ENCODE measurements at places on chromosomes 2 and 18. TPM values are rescaled to one million over a fixed set of nuclear protein-coding genes. Genes with fewer than 3 reads are reported as not detected.

The PTPRN gene
- total RNA-seq, result not detected

DNA sequence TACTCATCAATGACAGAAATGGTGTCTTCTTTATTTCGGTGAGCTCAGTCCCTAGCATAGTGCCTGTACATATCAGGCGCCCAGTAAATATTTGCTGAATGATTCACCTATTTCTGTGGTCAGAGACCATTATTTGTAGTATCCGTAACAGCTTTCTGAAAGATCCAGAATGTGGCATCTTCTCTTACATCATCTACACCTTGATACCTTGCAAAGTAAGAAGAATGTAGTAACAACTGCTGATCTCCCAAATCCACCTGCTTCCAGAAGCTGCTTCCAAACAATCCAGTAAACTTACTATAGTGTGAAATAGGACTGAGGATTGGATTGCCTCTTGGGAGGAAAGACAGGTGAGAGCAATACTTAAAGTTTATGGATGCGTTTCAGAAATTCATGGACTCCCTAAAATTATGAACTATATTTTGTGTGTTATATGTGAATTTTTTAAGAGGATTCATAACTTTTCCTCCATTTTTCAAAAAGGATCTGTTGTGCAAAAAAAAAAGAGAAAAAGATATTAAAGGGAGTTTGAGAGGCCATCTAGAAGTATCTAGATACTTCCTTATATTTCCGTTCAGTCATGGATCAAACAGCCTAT, 945 bp upstream of the ASXL2 start:
- DNase-seq, result peak; percentile 5

GRCh38 chr18:70582981-70583380, 294.1 kb downstream of the SOCS6 start:
- no peak for DNase-seq

DNA sequence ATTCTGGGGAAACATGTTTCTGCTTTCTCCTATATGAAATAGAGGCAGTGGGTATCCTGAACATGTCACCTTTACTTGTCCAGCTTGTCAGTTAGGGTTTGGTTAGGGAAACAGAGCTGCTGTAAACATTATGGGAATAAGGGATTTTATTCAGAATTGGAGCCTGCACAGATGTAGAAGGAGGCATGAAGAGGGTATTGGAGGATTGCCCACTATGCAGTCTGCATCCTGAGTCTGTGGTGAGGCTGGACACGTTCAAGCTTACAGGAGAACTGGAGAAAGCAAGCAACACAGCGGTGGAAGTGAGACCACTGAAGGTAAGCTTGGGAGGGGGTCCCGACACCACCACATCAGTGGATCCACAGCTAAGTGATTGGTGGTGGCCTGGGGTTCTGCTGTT, 443.0 kb upstream of the TNP1 start:
- no peak for DNase-seq

GRCh38 chr18:9283791-9284190, 50.8 kb upstream of the TWSG1 start:
- no peak for DNase-seq

The PMAIP1 gene
- total RNA-seq, result 13.5 TPM

The LAPTM4A gene
- total RNA-seq, result 154 TPM

The SCN9A gene
- total RNA-seq, result 1.8 TPM

The MAP2 gene
- 61.2 TPM for total RNA-seq

- DNase-seq, result no peak
These were observed 5.8 kb downstream of the MYCN start for GRCh38 chr2:15945909-15946705.

The TUBB8B gene
- 1.1 TPM for total RNA-seq

DNA sequence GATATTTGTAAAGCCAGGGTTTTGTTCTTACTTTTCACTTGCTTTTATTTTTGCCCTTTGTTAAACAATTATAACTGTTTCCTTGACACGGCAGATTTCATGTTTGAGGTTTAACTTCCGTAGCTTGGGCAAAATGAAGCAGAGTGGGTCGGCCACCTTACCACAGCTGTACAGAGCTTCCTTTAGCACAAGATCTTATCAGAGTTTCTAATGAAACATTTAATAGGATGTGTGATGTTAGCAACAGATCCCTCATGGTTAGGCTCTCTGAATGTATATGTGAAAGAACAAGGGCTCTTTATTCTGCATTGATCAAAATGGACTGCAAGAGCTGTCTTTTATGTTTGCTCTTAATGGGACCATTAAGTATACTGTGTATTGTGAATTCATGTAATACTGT, 22.3 kb downstream of the RNF125 start:
- peak; percentile 6 for DNase-seq

DNA sequence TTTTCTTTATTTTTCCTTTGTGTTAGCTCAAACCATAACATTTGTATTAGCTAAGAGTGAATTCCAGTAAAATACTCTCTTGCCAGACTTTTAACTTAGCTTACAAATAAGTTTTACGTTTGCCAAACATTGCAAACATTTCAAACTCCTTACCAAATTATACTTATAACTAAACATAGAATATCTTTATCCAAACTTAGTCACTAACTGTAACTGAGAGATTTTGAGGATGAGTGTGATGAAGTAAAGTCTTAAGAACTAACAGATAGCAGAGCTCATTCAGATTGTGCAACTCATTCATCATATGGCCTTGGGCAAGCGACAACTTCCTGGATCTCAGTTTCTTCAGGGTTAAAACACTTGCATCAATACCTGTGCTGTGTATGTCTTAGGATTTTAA, 533.7 kb downstream of the TDRD15 start:
- no peak for DNase-seq

- DNase-seq, result no peak
These were observed 3.0 kb upstream of the CEP68 start for GRCh38 chr2:65053199-65053598.

DNA sequence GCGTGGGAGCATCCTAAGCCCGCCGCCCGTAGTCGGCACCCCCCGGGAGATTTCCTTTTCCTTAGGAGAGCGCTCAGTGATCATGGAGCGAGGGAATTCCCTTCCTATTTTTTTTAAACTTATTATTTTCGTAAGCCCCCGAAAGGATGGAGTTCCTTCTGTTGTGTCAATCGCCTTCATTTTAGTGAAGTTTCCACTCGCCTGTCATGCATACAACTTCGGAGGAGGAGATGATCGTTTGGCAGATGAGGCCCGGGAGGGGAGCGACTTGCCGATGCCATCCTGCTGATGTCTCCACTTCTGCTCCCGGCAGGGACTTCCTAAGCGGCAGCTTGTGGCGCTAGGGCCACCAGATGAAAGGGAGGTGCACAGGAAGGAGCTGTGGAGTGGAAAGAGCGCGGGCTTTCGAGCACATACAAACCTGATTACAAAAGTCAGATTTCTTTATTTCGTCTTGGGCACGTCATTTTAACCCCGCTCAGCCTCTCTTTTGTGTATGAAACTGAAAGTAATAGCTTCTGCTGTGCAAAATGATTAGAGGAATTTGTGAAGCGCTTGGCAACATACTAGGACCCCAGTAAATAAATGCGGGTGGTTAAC, at the start of gene ADGRF3:
TSS of gene ADGRF3 (minus strand) at position 336 of the 600 bp plus-strand sequence. CDS start 555 bp downstream, outside the sequence.
- DNase-seq, result peak; percentile 67

- DNase-seq, result peak; percentile 42
These were observed 23.2 kb upstream of the TTN start for GRCh38 chr2:178830451-178830850.

The SF3B6 gene
- total RNA-seq, result 105 TPM

DNA sequence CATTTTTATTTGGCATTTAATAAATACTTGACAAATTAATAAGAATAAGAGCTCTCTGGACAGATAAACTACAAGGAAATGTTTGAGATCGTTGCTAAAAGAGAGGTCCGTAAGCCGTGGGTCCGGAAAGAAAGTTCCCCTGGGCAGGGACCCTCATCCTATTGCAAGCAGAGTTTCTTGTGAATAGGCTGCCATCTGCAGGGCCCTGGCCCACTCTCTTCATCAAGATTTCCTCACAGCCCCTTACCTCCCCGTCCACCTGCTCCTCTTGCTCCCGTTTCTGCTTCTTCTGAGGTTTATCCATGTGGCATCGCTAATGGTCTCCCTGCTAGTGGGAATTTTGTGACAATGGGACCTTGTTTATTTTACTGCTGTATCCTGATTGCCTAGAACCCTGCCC, 30.1 kb upstream of the MC5R start:
- no peak for DNase-seq

GRCh38 chr2:45616658-45617411, 5.8 kb upstream of the SRBD1 start:
- DNase-seq, result peak; percentile 37

GRCh38 chr2:209564816-209565215, 141.0 kb downstream of the MAP2 start:
- DNase-seq, result no peak

- no peak for DNase-seq
These were observed 230.9 kb downstream of the LOXHD1 start for GRCh38 chr18:46426021-46426678.

DNA sequence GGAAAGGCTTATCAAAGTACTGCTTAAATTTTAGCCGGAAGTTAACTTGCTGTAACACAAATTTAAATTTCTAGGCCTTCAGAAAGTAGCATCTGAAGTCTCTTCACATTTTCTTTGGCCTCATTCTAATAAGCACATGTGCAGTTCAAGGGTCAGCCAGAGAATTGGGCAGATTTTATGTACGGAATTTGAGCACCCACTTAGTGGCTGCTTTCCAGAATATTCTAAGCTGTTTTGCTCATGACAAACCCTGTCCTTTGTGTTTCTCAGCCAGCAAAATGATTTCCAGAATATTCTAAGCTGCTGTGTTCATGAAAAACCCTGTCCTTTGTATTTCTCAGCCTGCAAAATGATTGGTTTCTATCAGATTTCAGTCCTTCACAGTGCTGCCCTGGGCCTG, 225.0 kb upstream of the DOK6 start:
- DNase-seq, result no peak

DNA sequence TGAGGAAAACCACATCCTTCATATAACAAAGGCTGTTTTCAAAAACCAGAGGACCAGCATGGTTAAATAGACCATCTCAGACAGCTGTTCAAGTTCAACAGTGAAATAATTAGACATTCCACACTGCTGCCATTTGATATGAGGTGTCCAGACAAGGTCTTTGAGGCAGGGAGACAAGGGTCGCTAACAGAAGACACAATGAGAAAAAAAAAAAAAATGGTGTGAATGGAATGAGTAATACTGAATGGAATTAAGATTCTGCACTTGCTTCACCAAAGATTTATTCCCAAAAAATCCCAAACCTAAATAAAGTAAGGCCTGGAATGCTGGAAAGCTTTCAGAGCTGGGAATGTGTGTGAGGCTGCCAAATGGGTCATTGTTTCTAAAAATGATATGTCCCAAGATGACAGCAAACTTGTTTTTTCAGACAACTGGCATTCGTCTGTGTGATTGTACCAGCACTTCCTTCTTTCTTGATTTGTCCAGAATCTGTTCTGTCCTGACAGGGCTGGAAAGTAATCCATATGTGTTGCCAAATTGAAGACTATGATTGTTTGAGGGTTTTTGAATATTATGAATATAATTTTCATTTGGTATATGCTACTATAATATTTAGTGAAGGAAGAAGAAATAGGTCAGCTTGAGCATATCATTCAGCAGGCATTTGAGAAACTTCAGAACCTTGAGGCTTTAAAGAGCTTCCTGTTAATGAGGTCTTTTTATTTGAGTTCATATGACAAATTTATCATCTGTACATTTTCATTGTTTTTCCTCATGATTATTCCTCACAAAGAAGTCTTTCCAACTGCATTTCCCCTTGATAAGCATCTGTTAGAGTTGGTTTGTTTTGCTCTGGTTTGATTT, 85.2 kb upstream of the ITGA4 start:
- peak; percentile 53 for DNase-seq

The KATNAL2 gene
- 1.3 TPM for total RNA-seq

GRCh38 chr2:222869252-222869560, 8.4 kb downstream of the ACSL3 start:
- DNase-seq, result no peak

GRCh38 chr2:16871411-16871810, 205.8 kb upstream of the CYRIA start:
- DNase-seq, result no peak

DNA sequence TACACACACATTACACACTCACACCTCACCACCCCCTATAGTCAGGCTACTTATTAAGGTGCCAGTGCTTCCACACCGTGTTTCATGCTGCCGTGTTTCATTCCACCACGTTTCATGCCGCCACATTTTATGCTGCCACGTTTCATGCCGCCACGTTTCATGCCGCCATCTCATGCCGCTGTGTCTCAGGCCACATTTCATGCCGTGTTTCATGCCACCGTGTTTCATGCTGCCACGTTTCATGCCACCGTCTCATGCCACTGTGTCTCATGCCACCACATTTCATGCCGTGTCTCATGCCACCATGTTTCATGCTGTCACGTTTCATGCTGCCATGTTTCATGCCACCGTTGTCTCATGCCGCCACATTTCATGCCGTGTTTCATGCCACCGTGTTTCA, 65.1 kb downstream of the MBOAT2 start:
- no peak for DNase-seq

GRCh38 chr18:22538426-22538825, 120.7 kb upstream of the CTAGE1 start:
- DNase-seq, result no peak

DNA sequence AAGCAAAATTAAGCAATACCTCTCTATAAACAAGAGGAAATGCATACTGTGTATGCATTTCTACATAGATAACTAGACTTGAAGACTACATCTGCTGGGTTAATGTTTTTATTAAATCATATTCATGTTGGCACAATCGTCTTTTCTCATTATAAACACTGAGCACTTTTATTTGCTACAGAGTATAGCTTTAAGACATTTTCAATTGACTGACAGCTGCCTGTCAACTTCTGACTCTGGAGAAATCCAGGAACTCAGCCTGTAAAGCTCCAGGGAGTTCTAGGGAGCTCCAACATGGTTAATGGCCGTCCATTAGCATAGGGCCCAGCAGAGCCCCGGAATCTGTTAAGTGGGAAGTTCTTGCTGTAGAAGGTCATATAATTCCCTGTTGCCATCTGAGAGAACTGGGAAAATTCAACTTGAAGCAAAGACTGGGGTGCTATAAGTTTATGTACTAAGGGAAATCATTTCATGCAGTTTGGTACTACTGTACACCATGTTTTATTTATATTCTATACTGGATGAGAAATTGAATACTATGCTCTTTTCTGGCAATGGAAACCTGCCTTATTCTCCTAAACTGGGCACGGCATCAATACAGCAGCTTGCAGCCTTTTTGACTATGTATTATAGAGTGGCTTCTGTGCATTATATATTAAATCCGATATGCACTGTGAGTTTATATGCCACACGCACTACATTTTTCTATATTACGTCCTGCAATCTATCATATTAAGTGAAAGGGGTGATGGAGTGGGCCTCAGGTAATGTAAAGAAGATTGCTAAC, 243.5 kb upstream of the ZNF521 start:
- DNase-seq, result no peak

DNA sequence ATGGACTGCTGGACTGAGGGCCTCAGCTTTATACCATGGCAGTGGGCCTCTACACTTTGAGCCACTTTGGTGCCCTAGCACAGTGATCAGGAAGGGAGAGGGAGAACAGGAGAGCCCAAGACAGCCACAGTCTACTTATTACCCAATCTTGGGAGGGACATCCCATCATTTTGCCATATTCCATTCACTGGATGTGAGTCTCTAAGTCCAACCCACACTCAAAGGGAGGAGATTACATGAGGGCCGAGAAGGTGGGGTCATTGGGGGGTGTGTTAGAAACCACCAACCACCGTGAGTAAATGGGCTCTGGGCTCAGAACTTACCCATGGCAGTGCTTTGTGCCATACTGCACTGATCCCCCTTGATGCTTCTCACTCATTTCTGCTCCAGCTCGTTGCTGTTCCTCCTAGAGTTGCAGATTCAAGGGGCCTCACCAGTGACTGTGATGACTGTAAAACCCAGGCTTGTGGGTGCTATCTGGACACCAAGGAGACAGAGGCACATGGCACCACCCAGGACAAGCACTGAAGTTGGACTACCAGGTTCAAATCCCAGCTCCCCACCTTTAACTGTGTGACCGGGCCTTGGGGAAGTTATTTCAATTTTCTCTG, 97.6 kb upstream of the RAB6C start:
- DNase-seq, result no peak

All from endothelial cell of umbilical vein (primary cell).